Dorsolateral prefrontal cortex (tissue), 122 donors: ENCODE measurements at places on chromosomes 1 and 21. TPM values are rescaled to one million over a fixed set of nuclear protein-coding genes. Genes with fewer than 3 reads are reported as not detected.

Gene XCL1
- not detected for total RNA-seq

Gene TMEM82
- total RNA-seq: not detected

Gene AMY2A
- total RNA-seq: 1.3 TPM

DNA sequence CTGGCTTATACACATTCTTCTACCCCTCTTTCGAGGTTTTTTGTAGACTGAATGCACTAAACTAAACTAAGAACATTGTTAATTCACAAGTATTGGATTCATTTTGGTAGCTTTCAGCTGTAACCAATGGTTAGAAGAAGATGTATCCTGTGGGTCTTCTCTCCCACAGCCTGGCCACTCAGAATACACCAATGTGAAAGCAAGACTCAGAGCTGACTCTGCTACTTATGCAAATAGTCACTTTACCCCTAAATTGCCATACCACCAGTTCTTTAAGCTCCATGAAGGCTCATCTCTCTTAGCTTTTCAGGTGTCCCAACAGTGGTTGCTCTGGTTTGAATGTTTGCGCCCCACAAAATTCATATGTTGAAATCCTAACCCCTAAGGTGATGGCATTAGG, 60.1 kb downstream of the RGS13 start:
- no peak for DNase-seq

- no peak for DNase-seq
Observed at GRCh38 chr1:14486401-14487201, 111.9 kb upstream of the KAZN start.

DNA sequence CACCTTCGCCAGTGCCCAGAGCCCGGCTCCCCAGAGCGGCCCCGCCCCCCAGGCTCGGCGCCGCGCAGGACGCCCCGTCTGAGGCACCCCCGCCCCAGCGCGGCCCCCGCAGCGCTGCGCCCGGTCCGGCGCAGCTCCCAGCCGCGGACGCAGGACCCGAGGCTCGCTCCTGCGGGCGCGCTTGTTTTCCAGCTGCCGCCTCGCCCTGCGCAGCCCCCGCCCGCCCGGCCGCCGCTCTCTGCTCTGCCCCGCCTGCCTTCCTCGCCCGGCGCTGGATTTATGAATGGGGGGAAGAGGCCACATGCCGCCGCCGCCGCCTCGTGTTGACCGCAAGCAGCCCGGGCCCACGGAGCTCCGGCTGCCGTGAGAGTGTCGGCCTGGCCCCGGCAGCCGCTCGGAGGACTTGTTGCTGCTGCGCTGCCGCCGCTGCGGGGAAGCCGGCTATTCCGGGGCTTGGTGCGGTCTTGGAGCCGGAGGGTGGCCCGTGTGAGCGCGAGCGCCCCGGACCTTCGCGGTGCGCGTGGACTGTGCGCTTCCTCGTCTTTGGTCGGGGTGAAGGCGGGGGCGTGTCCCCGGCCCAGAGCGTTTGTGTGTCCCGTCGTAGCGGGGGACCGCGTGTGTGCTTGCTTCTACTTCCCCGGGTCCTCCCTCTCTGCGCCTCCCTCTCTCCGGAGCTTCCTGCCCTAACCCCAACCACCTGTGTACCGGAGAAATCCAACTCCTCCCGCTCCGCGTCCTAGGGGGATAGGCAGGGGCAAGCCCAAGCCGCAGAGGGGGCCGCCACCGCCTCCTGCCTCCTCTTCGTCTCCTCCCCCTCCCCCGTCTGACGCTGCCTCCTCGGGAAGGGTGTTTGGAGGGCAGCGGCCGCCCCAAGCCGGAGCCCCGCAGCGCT, 736 bp downstream of the KCNC4 start:
- no peak for DNase-seq

DNA sequence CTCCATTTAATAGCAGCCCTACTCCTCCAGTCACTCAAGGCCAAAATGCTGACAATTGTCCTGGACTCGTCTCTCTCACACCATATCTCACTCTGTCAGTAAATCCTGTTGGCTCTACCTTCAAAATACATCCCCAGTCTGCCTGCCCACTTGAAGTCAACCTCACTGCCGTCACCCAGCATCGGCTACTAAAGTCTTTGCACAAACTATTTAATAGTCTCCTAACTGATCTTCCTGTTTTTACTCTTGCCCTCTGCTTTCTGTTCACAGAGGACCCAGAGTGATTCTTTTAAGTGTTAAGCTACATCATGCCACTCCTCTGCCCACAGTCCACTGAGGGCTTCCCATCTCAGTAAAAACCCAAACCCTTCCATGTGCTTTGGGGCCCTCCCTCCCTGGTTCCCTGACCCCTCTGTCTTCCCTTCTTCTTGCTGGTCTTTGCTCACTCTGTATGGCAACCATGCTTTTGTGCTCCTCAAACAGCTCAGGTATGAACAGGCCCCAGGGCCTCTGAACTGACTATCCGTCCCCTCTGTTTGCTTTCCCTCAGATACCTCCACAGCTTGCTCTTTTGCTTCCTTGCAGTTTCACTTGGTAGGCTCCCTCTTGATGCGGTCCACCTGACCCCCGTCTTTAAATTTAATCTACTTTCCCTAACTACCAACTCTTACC, 19.0 kb downstream of the RNASEL start:
- no peak for DNase-seq

DNA sequence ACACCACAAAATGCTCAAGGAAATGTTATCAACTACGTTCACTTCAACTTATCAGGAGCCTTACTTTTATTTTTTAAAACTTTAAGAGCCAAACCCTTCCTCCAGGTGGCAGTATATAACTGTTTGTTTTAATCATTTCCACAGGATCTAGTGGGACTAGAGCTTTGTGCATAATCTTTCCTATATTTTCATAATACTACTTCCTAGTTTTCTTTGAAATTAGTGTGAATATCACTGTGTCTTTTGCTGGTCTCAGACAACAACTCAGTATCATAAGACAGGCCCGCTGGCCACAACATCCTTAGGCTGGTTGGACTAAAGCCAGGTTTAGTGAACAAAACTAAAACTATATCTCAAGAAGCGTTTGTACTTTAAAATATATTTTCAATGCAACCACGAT, 145.5 kb downstream of the TIAM1 start:
- no peak for DNase-seq

DNA sequence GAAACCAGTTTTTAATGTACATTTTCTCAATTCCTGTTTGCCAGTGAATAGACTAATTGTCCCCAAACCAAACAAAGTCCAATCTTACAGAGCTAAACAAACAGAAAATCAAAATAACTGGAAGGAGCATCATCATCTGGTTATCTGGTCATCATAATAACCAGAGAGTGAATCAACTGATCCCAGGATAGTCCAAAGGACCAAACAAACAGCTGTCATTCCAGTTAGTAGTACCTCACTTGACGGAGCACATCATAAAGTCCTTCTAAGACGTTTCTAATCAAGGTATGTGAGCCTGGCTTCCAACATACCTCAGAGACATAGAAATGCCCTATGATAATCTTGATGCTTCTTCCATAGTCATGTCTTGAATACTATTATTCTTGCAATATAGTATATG, 240.5 kb downstream of the LTN1 start:
- DNase-seq: no peak

GRCh38 chr21:42654179-42654912, 925 bp downstream of the PDE9A start:
- DNase-seq: no peak

- DNase-seq: no peak
Observed at GRCh38 chr1:245996811-245997210, 510.3 kb downstream of the SMYD3 start.

- DNase-seq: no peak
Observed at GRCh38 chr1:174169342-174169741, 10.0 kb downstream of the RABGAP1L start.

DNA sequence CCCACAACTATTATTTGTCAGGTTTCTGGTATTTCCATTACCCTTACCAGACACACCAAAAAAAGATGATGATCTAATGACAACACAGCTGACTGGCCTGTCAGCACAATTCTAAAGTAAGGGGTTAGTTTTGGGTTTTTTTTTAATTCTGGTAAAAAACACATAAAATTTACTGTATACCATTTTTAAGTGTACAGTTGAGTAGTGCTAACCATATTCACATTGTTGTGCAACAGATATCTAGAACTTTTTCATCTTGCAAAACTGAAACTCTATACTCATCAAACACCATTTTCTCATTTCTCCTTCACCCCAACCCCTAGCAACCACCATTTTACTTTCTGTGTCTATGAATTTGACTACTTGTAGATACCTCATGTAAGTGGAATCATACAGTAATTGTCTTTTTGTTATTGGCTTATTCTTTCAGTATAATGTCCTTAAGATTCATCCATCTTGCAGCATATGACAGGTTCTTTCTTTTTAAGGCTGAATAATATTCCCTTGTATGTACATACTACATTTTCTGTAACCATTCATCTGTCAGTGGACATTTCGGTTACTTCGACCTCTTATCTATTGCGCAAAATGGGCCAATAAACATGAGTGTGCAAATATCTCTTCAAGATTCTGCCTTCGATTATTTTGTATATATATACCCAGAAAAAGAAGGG, 29.8 kb downstream of the ARNT start:
- no peak for DNase-seq

DNA sequence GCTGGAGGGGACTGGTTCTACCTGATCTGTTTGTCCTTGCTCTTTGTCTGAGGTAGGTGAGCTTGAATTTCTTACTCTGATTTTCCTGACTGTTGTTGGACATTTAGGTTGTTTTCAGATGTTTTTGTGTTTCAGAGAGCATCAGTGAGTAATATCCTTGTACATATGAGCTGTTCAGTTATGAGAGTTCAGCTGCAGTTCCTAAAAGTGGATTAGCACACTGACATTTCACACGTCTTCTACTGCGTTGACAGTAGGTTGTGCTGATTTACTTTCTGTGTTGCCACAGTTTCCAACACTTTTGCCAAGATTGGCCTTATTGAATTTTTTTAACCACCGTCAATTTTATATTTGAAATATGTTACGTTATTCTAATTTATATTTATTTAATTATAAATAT, 27.7 kb downstream of the CXADR start:
- no peak for DNase-seq

DNA sequence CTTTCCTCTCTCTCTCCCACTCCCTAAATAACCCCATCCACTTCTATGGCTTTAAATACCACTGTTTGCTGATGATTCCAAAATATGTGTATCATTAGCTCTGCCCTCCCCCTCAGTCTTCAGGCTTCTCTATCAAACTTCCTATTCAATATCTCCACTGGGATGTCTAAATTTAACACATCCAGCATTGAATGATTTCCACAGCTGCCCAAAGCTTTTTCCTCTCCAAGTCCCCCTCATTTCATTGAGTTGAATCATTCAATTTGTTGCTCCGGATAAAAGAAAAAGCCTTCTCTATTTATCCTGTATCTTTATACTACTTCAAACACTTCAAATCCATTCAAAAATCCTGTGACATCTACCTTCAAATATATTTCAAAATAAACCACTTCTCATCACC, 225.0 kb downstream of the SEC16B start:
- no peak for DNase-seq

- DNase-seq: no peak
Observed at GRCh38 chr1:241999026-241999425, at the start of gene MAP1LC3C. TSS of gene MAP1LC3C (minus strand) at chr1:241999098. CDS start at chr1:241999008, 90 bp downstream.

DNA sequence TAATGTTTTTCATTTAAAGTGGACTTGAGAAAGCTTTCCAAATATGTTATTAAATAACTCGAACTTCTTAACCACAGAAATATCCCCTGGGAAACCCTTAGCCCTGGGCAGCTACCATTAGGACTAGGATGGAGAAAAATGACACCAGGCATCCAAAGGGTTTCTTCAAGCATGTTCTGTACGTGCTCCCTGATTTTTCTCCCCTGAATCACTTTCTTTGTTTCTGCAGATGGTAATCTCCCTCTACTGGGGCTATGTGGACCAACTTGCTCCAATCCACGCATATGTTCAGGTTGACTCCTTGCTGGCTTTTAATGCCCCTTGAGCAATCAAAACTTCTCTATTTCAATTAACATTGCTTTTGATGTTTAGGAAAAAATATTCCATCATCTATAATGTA, 312.7 kb upstream of the C1orf87 start:
- DNase-seq: no peak

- no peak for DNase-seq
Observed at GRCh38 chr1:226002667-226003501, 3.7 kb upstream of the SDE2 start.

- DNase-seq: no peak
Observed at GRCh38 chr1:179325836-179326235, 32.2 kb downstream of the SOAT1 start.

DNA sequence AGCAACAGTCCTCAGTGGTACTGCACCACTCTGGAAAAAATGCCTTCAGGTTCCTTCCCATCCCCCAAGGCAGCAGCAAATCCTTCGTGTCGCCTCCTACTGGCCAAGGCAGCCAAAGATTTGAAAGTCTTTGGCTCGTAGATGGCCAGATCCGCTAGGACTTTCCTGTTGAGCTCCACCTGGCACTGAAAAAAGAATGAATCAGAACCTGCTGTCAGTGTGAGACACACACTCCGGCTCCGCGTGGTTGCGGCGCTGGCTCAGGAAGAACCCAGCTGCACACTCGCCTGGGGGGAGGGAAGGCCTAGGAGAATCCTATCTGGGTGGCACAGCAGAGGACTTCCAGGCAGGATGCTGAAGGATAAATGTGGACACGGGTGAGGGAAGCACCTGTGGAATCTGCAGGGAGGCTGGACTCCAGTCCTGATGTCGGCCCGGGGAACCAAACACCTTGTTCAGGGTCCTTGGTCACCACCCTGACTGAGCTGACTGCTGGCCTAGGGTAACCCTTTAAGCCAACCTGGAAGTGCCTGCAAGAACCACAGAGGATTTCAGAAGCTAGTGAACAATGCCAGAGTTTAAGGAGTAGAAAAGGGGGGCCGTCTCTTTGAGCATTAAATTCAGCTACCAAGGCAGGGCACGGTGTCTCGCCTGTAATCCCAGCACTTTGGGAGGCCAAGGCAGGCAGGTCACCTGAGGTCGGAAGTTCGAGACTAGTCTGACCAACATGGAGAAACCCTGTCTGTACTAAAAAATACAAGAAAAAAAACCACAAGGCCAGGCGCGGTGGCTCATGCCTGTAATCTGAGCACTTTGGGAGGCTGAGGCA, 3.2 kb upstream of the CCNL2 start:
- DNase-seq: no peak

DNA sequence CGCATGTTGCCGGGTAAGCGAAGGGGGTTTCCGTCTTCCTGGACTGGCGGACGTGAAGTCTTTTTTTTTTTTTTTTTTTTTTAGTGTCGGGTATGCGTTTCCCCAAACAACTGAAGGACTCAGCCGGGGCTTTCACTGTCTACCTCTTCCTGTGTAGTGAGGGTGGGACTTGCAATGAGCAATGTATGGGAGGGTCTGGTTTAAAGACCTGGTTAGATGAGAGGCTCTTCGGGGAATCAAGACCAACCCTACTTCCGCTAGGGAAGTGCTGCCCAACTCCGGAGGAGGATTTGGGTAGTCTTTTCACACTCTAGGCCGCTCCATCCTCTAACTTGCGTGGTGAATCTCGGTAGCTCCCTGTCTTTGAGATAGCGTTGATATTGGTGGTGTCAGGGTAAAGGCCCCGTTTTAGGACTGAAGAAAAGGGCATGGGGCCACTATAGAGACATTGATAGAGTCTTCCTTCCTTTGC, 754 bp downstream of the PRRC2C start:
- no peak for DNase-seq
